Cortex of kidney (tissue), 1 donor: ENCODE measurements at places on chromosomes 4 and X.

GRCh38 chr4:62806816-62807215, 1602.4 kb downstream of the TECRL start:
- DNase-seq, result no peak

DNA sequence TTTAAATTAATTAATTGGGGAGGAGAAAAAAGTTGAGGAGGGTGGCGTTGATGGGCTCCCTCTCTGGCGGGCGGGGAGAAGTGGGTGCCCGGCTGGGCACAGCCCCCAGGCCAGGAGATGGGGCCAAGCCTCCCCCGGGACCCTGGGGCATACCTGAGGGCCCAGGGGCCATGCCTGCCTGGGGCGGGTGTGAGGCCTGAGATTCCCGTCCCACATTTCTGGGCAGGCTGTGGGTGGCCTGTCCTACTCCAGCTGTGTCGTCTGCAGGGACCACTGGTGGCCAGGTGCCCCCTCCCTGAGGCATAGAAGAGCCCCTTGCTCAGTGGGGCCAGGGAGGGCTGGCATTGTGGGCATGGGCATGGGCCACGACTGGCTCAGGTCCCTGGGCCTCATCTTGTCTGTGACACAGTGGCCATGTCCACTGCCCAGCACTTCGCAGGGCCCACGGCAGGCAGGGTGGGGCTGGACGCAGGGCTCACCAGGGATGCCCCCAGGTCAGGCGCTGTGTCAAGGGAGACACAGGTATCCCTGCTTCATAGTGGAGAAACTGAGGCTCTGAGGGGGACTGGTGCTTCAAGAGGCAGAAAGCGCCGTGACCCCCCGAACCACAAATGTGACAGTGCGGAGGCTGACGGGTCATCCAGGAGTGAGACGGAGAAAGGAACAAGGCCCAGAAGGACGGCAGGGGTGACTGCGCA, 60.1 kb downstream of the FAM53A start:
- DNase-seq, result no peak

GRCh38 chr4:66357316-66357715, 687.0 kb upstream of the EPHA5 start:
- no peak for DNase-seq

DNA sequence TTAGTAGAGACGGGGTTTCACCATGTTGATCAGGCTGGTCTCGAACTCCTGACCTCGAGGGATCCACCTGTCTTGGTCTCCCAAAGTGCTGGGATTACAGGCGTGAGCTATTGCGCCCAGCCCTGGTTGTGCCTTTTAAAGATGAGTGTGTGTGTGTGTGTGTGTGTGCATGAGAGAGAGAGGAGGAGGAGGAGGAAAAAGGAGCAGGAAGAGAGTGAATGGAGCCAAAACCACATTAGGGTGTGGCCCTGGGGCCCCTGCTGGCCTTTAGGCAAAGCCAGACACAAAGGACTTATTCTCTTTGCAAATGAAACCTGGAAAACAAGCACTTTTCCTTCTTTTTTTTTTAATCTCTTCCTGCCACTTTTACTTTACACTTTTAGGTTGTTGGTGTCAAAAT, 48.2 kb upstream of the KLF3 start:
- DNase-seq, result no peak

- no peak for DNase-seq
Observed at GRCh38 chr4:99759346-99759984, 57.2 kb upstream of the DAPP1 start.
